ENCODE measurements at places on chromosomes 12 and 14.

DNA sequence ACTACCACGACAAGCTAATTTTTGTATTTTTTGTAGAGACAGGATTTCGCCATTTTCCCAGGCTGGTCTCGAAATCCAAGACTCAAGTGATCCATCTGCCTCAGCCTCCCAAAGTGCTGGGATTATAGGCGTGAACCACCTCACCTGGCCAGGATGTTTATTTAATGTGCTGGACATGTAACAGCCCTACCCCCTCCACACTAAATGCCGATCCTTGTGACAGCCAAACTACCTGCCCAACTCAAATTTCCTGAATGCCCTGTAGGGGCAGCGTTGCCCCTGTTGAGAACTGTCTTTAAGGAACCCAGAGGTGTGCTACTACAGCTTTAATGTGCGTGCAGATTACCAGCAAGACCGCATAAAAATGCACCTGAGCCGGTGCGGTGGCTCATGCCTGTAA is 48.1 kb downstream of the KCNK13 start:
- DNase-seq = no peak

GRCh38 chr14:52055167-52055566 is 13.7 kb downstream of the NID2 start:
- peak; percentile 60 for DNase-seq

- peak; percentile 44 for DNase-seq
These were observed 105.1 kb upstream of the TMEM260 start for GRCh38 chr14:56474419-56475022.

GRCh38 chr14:91322623-91323022 is 78.1 kb upstream of the GPR68 start:
- DNase-seq = no peak

DNA sequence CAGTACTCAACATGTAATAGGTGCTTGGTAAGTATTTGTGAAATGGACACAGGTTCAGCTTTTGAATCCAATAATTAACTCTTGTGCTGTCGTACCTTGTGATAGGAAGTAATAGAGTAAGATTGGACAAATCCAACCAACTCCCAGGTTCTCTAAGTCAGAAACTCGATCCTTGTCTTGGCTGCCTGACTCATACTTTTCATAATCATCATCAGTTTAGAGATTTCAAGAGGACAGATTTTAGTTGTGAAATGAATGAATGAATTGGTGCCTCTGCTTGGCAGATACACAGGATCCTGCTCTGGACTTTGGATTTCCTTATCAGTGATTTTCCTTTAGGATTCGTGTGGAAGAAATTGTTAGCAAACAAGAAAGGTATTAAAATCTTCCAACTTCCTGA is 1145.2 kb downstream of the AACS start:
- no peak for DNase-seq

DNA sequence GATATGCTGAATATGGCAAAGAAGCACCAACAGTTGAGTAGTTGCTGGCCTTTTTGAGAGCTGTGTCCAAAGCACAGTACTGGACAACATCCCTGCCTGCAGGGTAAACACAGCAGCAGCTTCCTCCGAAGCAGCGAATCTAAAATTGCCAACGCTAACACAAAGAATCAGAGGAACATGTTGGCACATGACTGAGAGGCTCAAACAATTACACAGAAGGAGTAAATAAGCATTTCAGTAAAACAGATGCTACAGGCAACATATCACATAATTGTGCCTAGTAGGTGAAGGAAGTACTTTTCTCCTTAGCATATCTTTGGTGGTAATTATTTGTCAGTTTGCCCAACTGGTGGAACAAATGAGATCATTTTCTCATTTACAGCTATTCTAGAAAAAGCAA is 52.1 kb downstream of the KICS2 start:
- DNase-seq = peak; percentile 11

DNA sequence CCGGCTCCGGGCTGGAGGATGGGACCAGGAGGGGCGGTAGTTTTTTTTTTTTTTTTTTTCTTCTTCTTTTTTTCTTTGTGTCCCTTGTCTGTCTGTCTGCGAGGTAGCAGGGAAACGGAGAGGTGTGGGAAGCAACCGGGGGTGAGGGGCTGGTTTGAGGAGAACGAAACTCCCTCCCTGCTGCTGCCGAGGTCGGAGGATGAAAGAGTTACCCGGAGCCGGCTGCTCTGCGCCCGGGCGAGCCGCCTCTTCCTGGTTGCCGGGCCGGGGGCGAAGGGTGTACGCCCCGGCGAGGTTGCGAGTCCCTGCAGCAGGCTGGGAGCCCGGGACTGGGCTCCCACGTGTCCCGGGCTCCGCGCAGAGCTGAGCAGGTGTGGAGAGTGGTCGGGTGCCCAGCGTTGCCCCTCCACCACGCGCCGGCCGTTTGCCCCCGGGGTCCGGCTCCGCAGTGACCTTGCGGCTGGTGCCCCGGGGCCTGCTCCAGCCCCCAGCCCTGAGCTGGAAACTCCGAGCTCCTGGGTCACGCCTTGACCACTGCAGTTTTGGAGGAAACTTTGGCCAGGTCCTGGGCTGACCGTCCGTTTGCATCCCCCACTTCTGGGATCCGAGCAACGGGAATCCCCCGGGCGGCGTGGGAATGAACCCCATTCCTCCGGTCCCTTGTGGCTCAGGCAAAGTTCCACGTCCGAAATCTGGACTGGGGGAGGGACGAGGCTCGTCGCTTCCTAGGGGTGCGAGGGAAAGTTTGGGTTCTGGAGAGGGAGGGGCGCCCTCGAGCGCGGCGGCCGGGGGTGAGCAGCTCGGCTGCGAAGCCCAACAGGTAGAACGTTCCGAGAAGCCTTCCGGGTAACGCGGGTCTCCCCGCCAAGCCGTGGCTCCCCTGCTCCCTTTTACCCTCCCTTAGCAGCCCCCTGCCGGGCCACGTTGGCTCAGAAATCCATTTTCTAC is 1.3 kb downstream of the CHST11 start:
- DNase-seq = no peak

DNA sequence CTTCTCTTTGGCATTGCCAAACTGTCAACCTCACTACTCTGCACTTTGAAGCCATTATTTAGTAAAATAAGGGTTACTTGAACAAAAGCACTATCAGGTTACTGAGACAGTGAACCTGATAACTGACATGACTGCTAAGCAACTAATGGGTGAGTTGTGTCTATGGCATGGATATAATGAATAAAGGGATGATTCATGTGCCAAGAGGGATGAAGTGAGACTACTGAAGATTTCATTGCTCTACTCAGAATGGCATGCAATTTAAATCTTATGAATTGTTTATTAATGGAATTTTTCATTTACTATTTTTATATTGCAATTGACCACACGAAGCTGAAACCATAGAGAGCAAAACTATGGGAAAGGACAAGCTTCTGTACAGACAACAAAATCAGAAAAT is 74.4 kb downstream of the CEP128 start:
- DNase-seq = peak; percentile 40

DNA sequence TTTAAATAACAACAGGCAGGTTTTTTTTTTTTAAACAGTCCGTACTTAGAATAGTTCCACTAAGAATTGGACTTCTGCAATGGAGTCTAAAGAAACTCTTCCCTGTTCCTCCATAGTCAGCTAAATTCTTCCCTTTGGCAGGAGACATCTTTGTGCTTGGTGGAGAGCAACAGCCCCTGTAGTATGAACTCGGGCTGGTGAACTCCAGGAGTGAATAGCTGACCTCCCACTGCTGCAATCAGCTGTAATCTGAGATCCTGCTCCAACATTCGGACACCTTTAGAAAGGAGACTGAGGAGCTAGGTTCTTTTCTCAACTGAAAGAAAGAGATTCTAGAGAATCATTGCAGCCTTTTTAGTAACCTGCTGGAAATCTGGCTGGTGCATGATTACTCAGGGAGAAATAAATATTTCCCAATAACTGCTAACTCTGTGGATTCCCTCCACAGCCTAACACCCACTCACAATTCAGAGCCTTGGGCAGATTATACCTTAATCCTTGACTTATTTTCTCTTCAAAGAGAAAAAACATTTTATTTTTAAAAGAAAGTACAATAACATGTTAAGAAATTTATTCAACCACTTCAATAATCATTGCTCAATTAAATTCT is 25.6 kb upstream of the DBX2 start:
- no peak for DNase-seq

GRCh38 chr14:78863143-78863542 is 693.0 kb downstream of the NRXN3 start:
- peak; percentile 45 for DNase-seq

- DNase-seq = peak; percentile 44
These were observed 19.7 kb upstream of the CD9 start for GRCh38 chr12:6180268-6181051.

DNA sequence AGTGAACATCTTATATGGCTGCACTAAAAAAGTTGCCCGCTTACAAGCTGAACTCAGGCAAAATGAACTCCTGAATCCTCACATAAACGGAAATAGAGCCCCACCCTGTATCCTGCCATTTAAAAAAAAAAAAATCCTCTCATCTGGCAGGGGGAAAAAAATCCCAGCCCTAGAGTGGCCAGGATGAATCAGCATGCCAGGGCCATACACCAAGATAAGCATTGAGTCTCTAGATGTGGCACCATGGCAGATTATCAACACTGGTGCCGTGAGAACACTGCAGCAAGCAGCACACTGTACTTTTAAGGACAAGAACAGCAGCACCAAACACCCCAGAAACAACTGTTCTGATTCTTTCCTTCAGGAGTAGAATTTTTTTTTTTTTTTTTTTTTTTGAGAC is 65.5 kb downstream of the RASSF3 start:
- DNase-seq = peak; percentile 54

DNA sequence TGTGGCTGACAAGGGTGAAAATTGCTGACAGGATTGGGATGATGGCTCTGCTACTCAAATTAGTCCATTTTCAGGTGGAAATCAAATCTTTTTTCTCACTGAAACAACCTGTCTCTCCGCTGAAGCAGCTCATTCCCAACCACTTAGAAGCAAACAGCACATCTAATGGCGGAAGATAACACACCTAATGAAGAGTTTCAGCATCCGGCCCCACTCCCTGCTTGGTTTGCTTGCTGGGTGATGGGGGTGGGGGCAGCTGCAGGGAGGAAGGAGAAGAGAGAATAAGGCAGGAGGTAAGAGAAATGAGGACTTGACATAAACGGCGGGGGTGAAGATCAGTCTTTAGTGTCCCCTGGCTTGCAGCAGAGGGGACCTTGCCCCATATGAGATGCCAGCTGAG is 4.0 kb downstream of the SYNDIG1L start:
- DNase-seq = no peak

DNA sequence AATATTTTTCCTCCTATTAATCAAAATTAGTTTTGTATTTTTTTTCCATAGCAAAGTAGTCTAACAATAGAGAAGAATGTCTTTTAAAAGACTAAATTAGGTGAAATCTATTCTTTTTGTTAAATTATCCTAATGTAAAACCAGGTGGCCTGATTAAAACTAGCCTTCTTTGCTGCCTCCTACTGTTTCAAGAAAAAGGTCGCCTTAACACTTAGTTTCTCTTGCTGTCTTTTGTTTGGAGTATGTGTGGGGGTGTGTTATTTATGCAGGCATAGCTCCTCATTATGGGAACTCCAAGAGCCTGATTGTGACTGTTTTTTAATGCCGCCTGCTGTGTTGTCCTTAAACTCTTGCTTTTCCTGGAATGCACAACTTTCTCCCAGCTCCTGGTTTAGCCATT is 855.3 kb downstream of the DIO2 start:
- DNase-seq = no peak

- no peak for DNase-seq
These were observed 131.1 kb downstream of the KSR2 start for GRCh38 chr12:117837737-117838050.

GRCh38 chr12:52524898-52525591 is 4.9 kb upstream of the KRT5 start:
- DNase-seq = no peak

GRCh38 chr12:121127501-121127900 is 5.2 kb upstream of the P2RX7 start:
- no peak for DNase-seq

DNA sequence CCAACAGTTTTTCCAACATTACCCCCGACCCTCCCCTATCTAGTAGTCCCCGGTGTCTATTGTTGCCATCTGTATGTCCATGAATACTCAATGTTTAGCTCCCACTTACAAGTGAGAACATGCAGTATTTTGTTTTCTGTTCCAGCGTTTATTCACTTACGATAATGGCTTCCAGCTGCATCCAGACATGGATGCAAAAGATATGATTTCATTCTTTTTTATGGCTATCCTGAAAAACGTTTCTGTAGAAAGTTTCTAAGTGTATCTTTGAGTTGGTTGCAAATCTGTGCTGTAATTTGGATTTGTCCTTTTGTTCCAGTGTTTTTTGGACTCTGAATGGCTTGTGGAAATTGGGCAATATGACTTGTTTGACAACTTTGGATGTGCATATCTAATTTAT is 11.7 kb downstream of the SP1 start:
- no peak for DNase-seq

DNA sequence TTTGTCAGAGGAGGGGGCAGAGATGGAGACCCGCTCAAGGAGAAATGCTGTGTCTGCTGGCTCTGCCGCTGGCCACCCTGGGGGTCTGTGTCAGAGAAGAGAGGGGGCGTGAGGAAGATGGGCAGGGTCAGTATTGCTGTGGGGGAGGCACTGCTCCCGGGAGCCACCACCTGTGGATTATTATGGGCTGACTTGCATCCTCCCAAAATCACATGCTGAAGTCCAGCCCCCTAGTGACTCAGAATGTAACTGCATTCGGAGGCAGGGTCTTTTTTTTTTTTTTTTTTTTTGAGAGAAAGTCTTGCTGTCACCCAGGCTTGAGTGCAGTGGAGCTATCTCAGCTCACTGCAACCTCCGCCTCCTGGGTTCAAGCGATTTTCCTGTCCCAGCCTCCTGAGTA is 12.3 kb downstream of the ABCD4 start:
- peak; percentile 31 for DNase-seq

DNA sequence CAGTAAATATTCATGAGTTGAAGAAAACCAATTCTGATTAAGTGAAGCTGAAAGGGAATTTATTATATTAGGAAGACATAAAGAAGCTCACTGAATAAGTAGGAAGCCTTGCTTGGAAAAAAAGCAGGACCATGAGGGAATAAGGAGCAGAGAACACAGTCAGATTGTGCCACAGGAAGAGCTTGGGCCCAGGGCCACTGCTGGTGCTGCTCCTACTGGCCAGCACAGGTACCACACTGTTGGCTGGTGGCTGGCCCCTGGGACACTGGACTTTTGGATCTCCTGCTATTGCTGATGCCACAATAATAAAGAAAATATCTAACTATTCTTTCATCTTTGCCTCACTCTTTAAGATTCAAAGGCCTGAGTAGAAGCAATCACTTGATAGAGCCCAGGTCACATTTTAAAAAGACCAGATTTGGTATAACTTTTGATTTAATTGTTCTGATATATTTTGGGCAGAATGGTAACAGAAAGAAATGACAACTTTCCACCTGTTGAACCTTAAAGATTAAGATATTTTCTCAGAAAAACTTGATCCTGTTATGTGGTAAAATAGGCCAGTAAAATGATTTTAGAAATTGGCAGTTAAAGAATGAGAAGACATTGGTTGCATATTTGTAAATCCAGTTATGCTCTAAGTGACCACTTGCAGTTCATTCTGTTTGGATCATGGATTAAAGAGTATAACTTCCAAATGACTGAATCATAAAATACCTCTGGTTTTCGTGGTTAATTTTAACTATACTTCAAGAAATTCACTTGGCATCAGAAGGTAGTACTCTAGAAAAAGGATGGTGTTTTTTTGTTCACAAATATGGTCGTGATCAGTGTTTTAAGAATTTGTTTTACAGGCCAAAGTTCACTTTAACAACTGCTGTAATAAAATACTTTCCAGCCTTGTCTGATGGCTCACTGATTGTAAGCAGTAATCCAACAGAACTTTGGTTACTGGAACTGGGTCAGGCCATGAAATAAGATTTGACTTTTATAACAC is 68.3 kb downstream of the DERA start:
- peak; percentile 93 for DNase-seq
